Effector CD4-positive, alpha-beta T cell (primary cell): ENCODE measurements at places on chromosomes 1 and 21.

GRCh38 chr1:192238421-192238820 lies 78.4 kb upstream of the RGS21 start:
- DNase-seq = no peak

- no peak for DNase-seq
Measured at GRCh38 chr1:232851532-232851931, 46.3 kb downstream of the MAP10 start.

DNA sequence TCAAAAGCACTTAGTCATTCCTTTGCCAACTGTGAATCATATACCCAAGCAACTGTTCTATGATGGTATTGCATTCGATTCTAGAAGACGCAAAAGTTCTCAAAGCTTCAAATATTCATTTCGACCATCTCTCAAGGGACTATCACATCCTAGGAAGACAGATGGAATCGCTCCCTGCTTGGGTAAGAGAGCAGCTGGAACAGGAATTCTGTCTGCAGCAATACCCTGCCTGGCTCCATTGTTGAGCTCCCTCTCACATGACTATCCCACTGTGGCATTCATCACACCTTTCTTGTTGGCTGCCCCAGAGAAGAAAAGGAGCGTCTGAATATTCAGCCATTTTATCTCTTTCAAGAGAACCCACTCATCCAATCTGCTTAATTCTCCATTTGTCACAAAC lies 397.7 kb downstream of the NTNG1 start:
- DNase-seq = no peak

- no peak for DNase-seq
Measured at GRCh38 chr21:42252325-42252654, 33.4 kb downstream of the ABCG1 start.

- no peak for DNase-seq
Measured at GRCh38 chr1:242448910-242449645, 75.4 kb downstream of the PLD5 start.

- no peak for DNase-seq
Measured at GRCh38 chr1:168343566-168343965, 62.9 kb downstream of the TBX19 start.

- no peak for DNase-seq
Measured at GRCh38 chr21:32070126-32070525, 197.3 kb downstream of the HUNK start.

DNA sequence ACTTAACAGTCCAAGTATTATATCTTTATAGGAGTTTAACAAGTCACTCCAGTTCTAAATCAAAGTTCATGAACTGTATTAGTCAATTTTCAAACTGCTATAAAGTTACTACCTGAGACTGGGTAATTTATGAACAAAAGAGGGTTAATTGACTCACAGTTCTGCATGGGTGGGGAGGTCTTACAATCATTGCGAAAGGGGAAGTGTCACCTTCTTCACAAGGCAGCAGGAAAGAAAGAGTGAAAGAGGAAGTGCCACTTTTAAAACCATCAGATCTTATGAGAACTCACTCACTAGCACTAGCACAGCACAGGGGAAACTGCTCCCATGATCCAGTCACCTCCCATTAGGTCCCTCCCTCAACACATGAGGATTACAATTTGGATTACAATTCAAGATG lies 70.0 kb downstream of the CLCA4 start:
- no peak for DNase-seq

- no peak for DNase-seq
Measured at GRCh38 chr1:14365301-14365988, 233.0 kb upstream of the KAZN start.

GRCh38 chr1:113434081-113434873 lies 44.0 kb downstream of the MAGI3 start:
- DNase-seq = no peak

- no peak for DNase-seq
Measured at GRCh38 chr1:97143236-97143882, 421.8 kb downstream of the PTBP2 start.

- DNase-seq = no peak
Measured at GRCh38 chr1:209611771-209612570, 28.5 kb downstream of the CAMK1G start.

GRCh38 chr1:20632386-20632785 lies 872 bp upstream of the PINK1 start:
- no peak for DNase-seq

DNA sequence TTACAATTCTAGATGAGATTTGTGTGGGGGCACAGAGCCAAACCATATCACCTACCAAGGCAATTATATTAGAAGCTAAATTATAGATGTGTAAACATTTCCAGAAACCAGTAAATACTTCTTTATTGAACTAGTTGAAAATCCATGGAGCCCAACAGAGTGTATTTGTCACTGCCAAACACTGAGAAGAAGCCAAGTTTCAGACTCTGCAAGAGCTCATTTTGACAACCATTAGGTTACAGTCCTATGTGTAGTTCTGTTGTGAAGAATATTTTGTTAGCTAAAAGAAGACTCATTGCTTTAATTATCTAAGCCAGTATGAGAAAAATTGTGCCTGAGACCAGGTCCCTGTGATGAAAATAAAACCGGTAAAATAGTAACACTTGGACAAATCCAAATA lies 358.9 kb upstream of the SGIP1 start:
- DNase-seq = no peak
